ENCODE measurements at places on chromosomes 5 and 9. TPM values are rescaled to one million over a fixed set of nuclear protein-coding genes. Genes with fewer than 3 reads are reported as not detected.

GRCh38 chr9:85142496-85142911, 473.0 kb downstream of the NTRK2 start:
- DNase-seq, result no peak

- no peak for DNase-seq
Observed at GRCh38 chr9:125755340-125755739, 8.2 kb downstream of the PBX3 start.

DNA sequence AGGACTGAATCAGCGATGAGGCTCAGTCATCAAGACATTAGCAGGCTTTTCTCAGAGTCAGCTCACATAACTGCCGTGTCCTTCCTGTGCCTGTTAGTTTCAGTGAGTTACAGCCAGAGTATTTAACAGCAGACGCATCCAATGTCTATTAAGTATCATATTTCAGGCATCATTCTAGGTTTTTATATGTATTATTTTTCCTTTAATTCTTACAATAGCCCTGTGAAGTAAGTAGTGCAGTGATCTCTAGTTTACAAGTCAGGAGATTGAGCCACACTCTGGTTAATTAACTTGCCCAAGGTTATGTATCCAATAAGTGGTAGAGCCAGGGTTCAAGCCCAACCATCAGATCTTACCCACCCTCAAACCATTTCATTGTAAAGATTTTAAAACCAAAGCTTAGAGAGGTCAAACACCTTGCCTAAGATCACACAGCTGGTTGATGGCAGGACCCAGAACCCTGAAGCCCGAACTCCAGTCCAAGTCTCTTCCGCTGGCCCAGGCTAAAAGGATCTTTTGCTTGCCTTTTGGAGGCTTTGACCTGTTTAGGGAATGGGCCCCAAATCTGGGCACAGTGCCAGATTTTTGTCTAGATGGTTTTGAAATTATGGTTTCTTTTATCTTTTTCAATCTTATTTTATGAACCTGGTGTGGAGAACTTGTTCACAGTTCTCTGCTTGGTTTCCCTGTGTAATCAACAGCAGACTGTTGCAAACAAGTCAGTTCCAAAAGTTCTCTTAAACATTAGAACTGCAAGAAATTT, 261.2 kb upstream of the CLINT1 start:
- no peak for DNase-seq

- no peak for DNase-seq
Observed at GRCh38 chr5:119131530-119132304, 60.8 kb downstream of the DMXL1 start.

- DNase-seq, result no peak
Observed at GRCh38 chr5:42366051-42366450, 57.2 kb upstream of the GHR start.

CCNI2 gene
- total RNA-seq, result 4.6 TPM

Data from activated T-cell treated with anti-CD3 and anti-CD28 coated beads, Interleukin-2, amount 50 U/mL, for 72 hours (primary cell).